GM23248 (cell line): ENCODE measurements at places on chromosomes 7 and 10. TPM values are rescaled to one million over a fixed set of nuclear protein-coding genes. Genes with fewer than 3 reads are reported as not detected.

Gene TDRD1
- total RNA-seq, result not detected in 2 replicates

Gene DPYSL4
- 1.8 and 2.1 TPM in 2 replicates for total RNA-seq

Gene IL2RA
- not detected in 2 replicates for total RNA-seq

Gene VPS50
- 23.3 and 30.9 TPM in 2 replicates for total RNA-seq

Gene PLXNA4
- total RNA-seq, result 0.32 and 0.89 TPM in 2 replicates

Gene HYAL4
- total RNA-seq, result not detected in 2 replicates

Gene CTAGE15
- total RNA-seq, result not detected in 2 replicates

Gene ZNF488
- not detected in 2 replicates for total RNA-seq

Gene LDB1
- total RNA-seq, result 28.1 and 30.5 TPM in 2 replicates

Gene ITIH5
- not detected in 2 replicates for total RNA-seq

Gene ANKRD16
- total RNA-seq, result 5.4 and 5.9 TPM in 2 replicates

Gene ZNF679
- not detected in 2 replicates for total RNA-seq

Gene ALKBH4
- total RNA-seq, result 16.3 and 17.8 TPM in 2 replicates

Gene SPDYE5
- total RNA-seq, result not detected in 2 replicates

Gene CHST15
- 0.11 and 0.25 TPM in 2 replicates for total RNA-seq

Gene PLAU
- 13.3 and 13.8 TPM in 2 replicates for total RNA-seq

Gene ERVW-1
- not detected in 2 replicates for total RNA-seq

Gene DUS4L
- 2.5 and 7.6 TPM in 2 replicates for total RNA-seq

Gene SPDYE8
- not detected in 2 replicates for total RNA-seq

Gene GPR26
- not detected in 2 replicates for total RNA-seq

GRCh38 chr7:79034730-79035129, 418.7 kb downstream of the MAGI2 start:
- DNase-seq, result no peak

GRCh38 chr7:74344132-74344496, 54.9 kb downstream of the CLIP2 start:
- peak; percentile 21 for DNase-seq

DNA sequence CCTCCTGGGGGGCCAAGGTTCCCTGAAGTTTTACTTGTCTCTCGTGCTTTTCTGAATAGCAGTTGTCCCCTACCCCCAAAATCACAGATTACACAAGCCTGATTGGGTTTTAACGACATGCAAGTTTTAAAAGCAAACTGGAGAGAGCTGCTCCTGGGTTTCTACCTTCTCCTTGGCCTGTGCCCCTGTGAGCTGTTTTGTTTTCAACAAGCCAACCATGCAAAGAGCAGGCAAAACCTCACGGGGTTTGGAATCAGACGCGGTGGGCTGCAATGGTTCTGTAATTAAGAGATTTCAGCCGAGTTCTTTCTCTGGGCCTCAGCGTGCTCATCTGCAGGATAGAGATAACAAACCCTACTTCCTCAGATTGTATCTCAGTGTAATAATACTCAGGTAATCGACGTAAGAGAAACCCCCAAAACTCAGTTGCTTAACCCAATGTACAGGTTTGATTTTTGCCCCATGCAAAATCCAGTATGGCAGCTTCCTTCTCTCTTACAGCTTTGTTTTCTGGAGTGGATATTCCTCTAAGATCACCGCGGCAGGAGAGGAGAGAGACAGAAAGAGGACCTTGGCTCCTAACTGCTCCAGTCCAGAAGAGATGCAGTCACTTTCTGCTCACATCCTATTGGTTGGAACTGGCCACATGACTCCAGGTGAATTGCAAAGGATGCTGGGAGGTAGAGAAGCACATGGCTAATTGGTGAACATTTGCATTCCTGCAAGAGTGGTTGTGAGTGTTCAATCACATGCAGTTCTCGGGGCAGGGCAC, 42.0 kb downstream of the MYL10 start:
- DNase-seq, result no peak

DNA sequence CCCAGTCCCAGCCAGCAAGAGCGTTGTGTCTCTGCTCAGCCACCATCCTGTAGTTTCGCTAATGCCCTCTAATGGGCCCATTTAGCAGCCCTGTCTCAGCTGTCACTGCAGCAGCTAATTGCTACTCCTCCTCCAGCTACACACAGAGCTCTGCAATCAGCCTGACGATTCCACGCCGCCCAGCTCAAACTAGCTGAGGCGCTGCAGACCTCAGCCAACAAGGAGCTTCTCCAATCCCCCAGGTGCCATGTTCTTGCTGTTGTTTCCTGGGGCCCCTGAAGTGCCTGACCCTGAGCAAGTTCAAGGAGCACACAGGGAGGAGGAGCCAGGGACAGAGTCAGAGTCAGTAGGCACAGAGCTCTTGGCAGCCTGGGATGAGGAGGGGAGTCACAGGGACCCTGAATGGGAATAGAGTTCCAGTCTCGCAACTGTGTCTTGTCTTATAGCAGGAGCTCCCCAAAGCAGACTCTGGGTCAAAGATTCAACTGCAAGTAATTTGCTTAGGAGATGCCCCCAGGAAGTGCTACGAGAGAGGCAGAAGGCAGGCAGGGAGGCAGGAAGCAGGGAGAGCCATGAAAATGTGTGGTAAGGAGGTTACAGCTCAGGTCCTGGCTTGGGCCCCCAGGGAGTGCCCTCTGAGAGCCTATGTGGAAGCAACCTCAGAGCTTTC, 135.8 kb upstream of the UNC5B start:
- no peak for DNase-seq

GRCh38 chr10:530717-531116, 158.8 kb downstream of the DIP2C start:
- no peak for DNase-seq

GRCh38 chr10:110162741-110163145, 44.7 kb upstream of the MXI1 start:
- DNase-seq, result no peak

GRCh38 chr7:1851721-1852516, 181.8 kb downstream of the ELFN1 start:
- DNase-seq, result no peak

DNA sequence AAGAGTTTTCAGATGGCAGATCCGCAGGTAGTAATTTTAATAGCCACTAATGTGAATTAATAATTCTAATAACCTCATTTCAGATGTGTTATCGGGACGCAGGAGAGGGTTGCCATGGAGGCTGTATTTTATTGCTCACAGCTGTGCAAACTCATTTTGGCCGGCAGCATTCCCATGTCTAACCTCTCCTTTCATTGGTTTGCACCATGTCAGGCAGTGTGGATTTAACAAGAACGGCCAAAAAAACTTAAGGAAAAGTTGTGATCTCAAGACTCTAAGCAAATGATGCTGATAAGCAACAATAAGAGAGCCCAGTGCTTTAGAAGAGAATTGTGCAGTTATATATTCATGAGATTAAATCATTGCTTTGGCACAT, 88.7 kb upstream of the NRP1 start:
- peak; percentile 34 for DNase-seq

DNA sequence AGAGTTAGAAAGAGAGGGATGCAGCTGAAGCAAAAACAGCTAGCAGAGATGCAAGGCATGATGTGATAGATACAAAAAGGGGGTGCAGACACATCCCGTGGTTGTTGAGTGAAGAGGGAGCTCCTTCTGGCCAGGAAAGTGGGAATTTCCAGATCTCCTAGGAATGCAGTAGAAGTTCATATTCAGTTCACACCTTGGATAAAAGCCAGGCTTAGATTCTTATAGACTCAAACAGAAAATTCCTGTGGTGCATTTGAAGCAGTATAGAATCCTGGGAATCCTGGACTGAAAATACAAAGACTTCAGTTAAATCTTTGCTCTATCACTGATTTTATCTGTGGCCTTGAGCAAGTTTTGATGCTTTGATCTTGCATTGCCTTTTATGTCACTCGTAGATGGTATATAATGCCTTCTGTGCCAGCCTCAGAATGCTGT, 33.9 kb downstream of the SGPL1 start:
- DNase-seq, result peak; percentile 74

GRCh38 chr7:87528730-87529129, 53.2 kb upstream of the ABCB4 start:
- no peak for DNase-seq

GRCh38 chr10:23918090-23918723, 290.7 kb upstream of the KIAA1217 start:
- no peak for DNase-seq

- DNase-seq, result no peak
Measured at GRCh38 chr10:27600930-27601329, 96.8 kb downstream of the RAB18 start.

GRCh38 chr10:122052701-122053100, 63.7 kb downstream of the TACC2 start:
- peak; percentile 20 for DNase-seq

- DNase-seq, result no peak
Measured at GRCh38 chr7:118734541-118734940, 510.0 kb downstream of the ANKRD7 start.

- DNase-seq, result no peak
Measured at GRCh38 chr7:131321656-131322055, 6.0 kb upstream of the MKLN1 start.

- no peak for DNase-seq
Measured at GRCh38 chr10:47296156-47296894, 3.7 kb upstream of the GDF10 start.

GRCh38 chr7:159102681-159103381, 41.8 kb downstream of the VIPR2 start:
- no peak for DNase-seq

DNA sequence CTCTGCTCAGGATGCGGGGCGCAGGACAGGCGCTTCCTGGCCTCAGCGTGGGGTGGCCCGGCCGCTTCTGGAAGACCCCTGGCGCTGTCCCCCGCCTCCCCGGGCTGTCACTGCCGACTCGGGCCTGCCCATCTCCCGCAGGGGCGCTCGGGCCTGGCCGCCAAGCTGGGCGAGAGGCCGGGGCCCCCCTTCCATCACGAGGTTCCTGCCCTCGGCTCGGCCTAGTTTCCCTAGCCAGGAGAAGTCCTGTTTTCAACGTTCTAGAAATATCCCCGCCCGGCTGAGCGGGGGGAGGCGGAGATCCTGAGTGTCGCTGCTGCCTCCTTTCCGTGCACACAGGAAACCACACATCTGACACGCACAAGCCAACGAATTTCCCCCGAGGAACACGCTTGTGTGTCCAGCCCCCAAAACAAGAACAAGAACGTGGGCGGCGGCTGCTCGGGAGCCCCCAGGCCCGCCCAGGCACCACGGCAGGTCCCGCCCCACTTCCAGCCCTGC, 33.7 kb downstream of the AP5Z1 start:
- DNase-seq, result no peak

DNA sequence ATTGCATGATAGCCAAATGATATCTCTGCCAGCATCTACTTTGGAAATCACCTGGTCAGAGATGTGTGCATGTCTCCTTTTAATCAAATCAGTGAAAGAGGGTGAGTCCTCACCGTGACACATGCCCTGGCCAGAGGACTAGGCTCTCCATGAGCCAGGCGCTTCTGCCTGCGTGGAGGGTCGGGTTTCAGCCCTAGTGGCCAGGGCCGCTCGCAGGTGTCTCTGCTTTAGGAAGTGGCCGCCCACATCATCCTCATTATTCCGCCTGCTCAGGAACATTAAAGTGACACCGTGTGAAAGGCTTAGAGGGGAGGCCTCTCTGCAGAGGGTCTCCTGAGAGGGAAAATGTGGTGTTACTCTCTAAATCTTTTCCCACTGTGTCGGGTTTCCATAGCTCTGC, 173.6 kb upstream of the PRKCQ start:
- no peak for DNase-seq

DNA sequence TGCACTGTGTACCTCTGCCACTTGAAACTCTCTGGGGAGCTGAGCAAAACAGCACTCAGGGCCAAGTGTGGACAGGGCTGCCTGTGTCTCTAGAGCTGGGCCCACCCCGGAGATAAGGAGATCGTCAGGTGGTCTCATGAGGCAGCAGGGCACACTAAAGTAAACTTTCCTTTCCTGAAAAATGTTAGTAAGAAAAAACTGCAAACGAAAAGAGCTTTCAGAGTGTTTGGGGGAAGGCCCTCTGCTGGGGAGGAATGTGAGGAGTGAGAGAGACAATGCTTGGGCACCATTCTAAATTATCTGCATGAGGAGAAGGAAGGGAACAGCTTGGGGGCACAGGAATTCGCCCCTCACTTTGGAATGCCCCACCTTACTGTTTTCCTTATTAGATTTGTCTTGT, 127.7 kb downstream of the ATXN7L1 start:
- no peak for DNase-seq

DNA sequence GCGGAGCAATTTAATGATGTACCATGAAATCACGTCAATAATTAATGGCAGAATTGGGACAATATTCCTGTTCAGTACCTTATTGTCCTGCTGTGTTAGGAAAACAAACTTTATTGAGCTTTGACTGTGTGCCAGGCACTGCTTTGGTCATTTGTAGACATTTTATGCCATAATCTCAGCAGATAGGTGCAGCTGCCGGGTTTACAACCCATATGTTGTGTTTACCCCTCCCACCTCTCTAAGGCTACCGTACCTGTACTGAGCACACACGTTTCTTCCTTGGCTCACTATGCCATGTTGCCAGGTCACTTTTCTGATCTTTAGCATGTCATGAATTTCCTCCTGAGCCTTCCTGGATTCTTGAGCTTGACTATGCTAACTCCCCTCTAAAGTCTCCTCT, 422.2 kb downstream of the PHTF2 start:
- DNase-seq, result no peak

DNA sequence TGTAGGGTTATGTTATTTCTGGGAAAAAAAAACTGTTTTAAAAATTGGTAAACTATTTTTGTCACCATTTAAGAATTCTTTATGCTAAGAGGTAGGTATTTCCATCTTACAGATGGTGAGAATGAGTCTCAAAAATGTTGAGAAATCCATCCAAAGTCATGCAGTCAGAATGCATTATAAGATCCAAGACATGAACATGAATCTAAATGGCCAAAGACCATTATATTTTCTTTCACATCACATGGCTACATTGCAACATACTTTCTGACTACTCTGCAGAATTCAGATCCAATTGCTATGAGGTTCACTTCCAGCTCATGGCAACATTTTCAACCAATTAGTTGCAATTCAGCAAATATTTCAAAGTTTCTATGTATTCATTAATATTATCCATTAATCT, 181.2 kb downstream of the TWIST1 start:
- DNase-seq, result peak; percentile 58

DNA sequence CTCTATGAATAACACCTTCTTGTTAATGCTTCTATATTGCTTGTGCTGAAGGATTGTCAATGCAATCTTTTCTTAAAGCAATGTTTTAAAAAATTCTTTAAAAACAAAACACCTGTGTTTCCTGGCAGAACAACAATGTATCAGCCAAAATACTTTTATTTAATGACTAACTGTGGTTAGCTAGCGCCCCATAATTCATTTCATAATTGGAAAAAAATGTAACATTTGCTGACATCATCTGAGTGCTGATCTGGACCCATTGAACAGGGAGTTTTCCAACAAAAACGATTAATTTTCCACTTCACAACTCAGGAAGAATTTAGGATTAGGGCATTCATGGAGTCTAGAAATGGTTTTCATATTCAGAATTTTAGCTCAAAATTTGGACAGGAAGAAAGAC, 137.6 kb upstream of the CDK6 start:
- peak; percentile 42 for DNase-seq

DNA sequence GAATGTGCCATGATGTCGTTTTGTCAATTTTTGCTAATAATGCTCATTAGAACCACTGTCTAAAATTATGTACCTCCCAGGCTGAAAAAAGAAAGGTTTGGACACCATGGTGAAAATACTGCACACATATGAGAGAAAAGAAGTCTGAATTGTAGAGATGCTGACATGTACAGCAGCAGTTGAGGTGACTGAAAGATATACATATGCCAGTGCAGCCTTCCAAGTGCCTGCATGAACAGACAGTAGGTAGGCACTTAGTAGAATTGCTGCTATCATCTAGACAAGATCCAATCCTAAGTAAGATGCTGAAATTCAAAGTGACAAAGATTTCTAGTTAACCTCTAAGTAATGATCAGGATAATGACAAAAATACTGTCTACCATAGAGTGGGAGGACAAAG, 86.9 kb downstream of the SLC13A1 start:
- DNase-seq, result no peak
